ENCODE measurements at places on chromosomes 6 and 20.

- no peak for DNase-seq
Measured at GRCh38 chr6:124613031-124613430, 349.2 kb upstream of the RNF217 start.

DNA sequence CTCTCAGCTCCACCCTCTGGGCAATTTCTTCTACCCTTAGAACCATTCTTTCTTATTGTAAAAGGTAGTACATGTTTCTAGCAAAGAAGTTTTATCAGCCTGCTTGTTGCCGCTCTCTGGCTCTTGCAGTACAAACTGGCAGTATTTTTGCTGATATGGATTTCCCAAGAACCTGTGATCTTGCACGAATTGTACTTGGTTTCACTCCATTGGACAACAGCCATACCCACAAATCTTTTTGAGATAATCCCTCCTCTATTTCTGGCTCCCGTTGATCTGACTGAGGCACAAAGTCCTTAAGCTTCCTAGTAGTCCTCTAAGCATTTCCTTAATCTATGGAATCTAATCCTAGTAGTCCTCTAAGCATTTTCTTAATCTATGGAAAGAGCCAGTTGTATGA, 487.0 kb upstream of the PTCHD4 start:
- no peak for DNase-seq

DNA sequence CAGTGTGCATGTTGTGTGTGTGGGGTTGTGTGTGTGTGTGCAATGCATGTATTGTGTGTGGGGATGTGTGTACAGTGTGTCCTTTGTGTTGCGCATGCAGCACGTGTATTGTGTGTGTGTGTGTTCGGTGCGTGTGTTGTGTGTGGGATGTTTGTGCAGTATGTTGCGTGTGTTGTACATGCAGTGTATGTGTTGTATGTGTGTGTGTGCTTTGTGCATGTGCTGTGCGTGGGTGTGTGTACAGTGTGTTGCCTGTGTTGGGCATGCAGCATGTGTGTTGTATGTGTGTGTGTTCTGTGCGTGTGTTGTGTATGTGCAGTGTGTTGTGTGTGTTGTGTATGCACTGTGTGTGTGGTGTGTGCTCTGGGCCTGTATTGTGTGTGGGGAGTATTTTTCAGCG, 52.7 kb downstream of the CDH4 start:
- no peak for DNase-seq

DNA sequence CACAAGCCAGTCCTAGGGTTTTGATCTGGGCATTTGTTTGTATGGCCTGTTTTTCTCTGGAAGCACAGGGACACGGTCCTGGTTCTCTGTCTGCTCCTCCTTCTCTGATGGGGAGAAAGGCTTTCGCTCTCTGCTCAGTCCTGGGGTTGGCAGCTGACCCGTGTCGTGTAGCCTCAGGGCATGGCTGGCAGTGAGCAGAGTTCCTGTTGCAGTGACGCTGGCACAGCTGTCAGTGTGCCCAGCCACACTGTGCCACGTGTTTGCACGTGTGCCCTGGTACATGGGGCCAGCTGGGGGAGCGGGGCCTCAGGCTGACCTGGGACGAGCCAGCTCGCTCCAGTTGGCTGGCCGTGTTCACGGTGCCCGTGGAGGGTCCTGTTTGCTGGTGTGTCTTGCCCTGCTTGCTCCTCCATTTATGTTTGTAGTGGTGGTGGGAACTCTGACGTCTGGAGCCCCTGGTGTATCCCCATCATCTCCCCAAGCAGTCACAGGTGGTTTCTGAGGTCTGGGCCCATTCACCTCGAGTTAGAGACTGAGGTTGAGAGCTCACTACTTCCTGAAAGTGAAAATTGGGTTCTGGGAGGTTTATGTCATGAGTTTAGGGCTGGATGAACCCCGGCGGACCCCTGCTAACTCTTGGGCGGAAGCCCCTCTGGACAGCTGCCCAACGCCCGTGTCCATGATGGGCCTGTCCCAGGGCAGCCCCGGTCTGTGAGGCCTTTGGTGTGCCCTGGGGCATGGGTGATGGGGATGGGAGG, 10.2 kb upstream of the DNAJC5 start:
- DNase-seq = peak; percentile 48

- no peak for DNase-seq
Measured at GRCh38 chr20:31691646-31692275, 30.9 kb downstream of the BCL2L1 start.

DNA sequence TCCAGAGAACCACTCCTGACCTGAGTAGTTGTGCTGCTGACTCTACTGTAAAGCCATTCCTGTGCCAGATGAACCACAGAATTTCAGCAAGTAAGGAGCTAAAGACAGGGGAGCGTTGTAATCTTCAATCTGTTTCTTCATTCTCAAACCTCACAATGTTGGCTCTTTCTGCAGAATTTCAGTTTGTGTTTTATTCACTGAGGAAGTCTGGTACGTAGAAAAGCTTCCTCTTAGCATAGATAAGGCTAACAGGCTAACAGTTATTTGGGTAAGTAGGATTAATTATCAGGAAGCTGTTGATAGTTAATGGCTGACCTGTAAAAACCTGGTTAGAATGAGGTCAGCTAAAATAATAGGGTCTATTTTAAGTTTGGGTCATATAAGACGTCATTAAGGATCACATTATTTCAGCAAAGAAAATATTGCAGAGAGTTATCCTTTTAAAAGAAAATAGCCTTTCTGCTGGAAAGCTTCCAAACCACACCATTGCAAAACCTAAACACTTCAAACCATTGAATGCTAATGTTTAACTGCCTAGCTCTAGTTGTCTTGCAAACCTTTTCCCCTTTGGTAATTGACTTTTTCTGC, 14.1 kb upstream of the TENT5A start:
- peak; percentile 68 for DNase-seq

DNA sequence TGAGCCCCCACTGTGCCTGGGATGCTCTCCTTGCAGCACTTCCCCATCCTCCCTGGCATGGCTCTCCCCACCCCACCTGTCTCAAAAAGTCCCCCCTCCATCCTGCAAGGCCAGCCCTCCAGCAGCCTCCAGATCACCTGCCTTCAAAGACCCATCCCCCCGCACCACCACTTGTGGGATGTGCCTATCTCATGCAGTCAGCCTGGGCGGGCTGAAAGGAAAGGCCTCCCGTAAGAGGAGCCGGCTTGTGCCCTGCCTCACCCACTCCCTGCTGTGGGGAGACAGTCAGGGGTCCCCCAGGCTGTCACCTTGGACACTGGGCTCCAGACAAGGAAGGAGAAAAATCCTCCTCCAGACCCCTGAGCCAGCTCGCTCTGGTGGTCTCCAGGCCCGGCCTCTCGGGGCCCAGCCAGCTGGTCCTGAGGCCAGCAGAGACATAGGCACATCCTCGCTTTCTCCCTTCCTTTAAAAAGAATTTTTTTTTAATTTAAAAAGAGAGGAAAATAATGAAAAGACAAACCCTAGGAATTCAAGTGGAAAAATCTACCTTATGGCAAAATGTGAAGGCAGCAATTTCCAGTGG, 77.3 kb downstream of the GRM4 start:
- DNase-seq = no peak

- DNase-seq = no peak
Measured at GRCh38 chr6:159995405-159995804, 26.5 kb downstream of the IGF2R start.

- peak; percentile 19 for DNase-seq
Measured at GRCh38 chr6:82410151-82410648, 46.6 kb downstream of the TPBG start.
